Central memory CD4-positive, alpha-beta T cell (primary cell): ENCODE measurements at places on chromosomes 2 and 18.

DNA sequence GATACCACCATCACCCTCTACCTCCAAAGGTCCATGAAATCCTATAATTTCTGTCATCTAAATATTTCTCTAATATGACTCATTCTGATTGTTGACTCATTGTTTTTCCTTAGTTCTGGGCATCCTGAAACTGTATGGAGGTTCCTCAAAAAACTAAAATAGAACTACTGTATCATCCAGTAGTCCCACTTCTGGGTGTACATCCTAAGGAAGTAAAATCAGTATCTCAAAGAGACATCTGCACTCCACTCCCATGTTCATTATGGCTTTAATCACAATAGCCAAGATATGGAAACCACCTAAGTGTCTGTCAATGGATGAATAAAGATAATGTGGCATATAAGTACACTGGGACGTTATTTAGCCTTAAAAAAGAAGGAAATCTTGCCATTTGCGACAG, 125.8 kb upstream of the MYO3B start:
- no peak for DNase-seq

GRCh38 chr2:85760371-85760770, 6.6 kb downstream of the ATOH8 start:
- DNase-seq, result no peak

- DNase-seq, result no peak
Observed at GRCh38 chr18:54776282-54776977, 51.8 kb upstream of the RAB27B start.

DNA sequence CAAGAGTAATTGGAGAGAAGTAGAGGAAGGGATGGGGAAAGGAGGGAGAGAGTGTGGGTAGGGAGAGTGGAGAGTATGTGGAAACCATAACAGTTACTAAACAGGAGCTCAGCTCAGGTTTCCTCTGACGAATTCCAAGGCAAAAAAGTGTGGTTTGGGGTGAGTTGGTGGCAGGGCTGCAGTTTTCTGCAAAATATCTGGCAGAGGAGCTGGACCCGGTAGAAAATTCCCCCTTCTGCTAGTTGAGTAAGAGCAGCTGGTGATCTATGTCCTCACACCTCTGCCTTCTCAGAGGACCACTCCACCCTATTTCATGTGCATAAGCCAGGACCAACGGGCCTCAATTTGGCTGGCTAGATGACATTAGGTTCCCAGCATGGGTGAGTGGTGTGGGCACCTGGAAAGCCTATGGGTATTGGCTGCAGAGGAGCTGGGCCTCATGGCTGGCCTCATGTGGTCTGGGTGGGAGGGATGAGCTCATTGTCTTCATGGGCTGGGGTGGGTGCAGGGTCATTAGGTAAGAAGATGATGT, 13.2 kb downstream of the NRP2 start:
- no peak for DNase-seq

DNA sequence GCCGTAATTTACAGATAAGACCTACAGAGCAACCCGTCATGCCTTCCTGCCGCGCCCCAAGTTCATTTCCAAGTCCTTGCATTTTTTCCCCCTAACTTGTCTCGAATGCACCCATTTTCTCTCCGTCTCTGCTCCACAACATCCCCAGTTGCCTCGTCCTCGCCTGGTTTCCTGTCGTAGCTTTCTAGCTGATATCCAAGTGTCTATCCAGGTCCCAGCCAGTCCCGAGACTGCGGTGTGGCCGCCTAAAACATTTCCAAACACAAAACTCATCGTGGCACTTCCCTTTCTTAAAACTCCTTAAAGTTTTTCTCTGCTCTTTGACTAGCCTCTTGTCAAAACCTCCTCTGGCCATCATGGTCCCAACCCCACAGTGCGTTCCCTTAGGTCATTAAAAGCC, 1.2 kb upstream of the BARD1 start:
- no peak for DNase-seq

DNA sequence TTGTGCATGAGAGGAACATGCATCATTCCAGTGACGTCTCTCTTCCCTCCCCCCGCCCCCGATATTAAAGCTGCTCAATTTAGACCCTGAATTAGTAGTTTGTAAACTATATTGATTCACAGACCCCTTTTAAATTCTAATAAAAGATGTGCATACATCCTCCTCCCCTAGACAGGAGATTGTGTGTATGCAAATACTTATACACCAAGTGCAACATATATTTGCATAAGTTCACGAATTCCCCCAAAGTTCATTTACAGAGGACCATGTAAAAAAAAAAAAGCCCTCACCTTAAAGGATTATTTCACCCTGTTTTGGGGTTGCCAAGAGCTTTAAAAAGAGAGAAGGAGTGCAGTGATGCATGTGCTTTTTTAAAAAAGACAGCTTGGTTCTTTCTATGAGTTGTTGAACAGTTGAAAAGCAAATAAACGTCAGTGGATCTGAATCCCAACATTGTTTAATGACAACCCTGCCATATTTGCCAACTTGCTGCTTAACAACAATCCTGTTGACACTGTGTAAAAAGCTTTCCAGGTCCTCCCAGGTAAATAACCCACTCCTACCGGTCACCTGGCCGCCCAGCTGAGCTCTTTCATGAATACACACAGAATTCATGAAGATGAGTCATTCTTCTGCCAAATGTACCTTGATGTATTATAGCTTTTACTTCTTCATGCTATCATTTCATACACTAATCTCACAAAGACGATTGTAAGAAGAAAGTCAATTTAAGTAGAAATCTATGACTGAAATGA, 211.5 kb downstream of the IKZF2 start:
- no peak for DNase-seq

- DNase-seq, result no peak
Observed at GRCh38 chr2:171253900-171254650, 93.4 kb upstream of the TLK1 start.

DNA sequence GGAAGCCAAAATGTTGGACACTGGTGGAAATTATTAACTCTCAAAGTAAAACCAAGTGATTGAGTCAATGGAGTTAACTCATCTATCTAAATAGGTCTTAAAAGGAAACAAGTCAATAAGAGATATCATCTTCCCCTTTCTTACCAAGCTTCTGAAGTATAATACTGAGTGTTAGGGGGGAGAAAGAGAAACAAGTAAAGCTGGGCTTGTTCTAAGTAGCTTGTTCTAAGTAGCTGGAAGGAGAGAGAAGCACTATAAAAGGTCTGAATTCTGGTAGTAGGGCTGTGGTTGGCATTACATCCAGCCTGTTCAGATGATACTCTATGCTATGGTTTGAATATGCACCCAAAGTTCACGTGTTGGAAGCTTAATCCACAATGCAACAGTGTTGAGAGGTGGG, 26.8 kb downstream of the YES1 start:
- no peak for DNase-seq

DNA sequence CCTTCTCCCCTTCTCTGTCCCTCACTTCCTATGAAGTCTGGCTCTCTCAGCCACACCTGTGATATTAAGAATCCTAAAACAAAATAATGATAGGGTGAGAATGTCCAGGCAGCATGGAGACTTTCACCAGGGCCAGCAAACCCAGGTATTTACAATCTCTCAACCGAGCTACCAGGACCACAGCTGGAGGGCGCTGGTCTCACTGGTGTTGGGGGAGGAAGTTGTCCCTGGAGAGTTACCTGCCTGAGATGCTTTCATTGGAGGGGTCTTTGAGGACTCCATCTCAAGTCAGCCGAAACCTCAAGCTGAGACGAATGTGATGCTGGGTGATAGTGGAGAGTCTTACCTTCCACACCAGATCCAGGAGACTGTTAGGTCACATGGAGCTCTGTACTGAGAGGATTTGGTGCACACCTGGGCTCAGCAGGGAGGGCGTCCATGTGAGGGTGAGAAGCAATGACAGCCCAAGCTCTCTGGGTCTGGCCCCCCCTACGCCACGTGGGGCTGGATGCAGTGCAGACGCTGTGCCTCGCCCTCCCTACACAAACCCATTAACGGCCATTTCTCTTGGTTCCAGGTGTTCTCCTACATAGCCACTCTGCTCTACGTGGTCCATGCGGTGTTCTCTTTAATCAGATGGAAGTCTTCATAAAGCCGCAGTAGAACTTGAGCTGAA, 27.4 kb downstream of the MAL start:
- no peak for DNase-seq

DNA sequence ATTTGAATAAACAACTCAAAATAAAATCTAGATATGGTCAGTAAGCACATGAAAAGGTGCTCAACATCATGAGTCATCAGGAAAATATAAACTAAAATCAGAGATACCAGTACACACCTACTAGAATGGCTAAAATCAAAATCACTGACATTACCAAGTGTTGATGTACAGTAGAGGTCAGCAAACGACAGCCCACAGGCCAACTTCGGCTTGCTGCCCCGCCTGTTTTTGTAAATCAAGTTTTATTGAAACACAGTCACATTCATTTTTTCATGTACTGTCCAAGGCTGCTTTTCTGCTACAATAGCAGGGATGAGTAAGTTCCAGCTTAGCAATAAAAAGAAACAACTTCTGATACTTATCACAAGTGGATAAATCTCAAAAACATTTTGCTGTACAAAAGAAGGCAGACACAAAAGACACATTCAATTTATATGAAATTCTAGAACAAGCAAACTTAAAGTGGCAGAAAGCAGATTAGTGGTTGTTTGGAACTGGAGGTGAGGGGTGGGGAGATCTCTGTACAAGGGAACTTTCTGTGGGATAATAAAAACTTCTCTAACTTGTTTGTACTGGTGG, 32.1 kb downstream of the TRAK2 start:
- DNase-seq, result no peak

DNA sequence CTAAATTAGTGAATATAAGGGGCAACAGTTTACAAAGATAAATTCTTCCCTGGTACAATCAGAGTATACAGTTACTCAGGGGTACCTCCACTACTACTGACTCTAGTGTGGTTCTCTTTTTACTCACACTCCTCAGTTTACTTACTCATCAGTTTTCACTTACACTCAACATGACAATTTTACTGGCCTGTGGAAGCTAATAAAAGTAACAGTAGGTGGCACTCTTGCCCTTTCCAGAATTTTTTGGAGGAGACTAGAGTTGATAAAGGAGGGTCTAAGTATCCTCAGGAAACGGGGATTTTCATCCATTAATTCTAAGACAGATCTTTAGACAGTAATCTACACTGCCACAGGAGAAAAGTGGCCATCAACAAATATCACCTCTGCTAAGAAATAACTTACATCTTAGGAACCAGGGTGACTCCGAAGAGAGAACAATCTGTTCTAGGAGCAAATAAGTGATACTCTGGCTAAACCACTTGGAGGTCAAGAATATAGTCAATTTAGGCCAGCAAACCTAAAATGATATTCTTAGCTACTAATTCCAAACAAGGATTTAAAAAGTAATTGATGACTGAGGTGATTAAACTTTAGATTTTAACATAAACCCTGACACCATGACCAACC, 61.3 kb downstream of the ATL2 start:
- peak; percentile 23 for DNase-seq

GRCh38 chr2:138997346-138997745, 217.2 kb upstream of the NXPH2 start:
- DNase-seq, result no peak

DNA sequence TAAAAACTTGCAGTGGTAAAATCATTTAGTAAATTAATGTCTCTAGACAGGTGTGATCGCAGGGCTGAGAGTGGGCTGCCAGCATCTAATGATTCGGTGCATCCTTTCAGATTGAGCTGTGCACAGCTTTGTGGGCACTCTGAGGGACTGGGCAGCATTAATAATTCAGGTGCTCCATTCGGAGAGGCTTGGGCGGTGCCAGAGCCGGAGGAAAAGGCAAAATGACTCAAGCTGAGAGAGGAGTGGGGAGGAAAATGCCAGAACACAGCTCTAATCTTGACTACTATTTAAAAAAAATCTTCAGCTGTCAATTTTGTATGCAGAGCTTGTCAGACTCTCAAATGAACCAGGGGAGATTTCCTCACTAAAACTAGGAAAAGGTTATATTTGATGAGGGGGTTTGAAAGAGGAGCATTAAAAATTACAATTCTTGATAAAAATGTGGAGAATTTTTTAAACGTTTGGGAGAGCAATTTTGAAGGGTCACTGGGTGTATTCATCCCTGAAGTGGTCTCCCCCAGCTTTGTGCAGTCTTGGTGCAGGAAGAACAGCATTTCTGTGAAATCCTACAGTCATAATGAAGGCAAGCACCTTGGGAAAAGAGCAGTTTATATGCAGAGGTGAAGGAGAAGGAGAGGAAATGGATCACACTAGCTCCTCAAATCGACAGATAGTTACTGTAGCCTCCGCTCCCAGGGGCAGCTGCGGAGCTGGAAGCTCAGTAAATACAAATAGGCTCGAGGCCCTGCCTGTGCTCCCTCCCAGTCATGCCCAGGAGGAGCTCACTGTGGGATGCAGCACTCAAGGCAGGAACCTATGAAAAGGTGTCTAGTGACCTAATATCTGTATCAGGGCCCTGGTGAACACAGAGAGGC, 535.4 kb upstream of the RAB6C start:
- DNase-seq, result no peak

DNA sequence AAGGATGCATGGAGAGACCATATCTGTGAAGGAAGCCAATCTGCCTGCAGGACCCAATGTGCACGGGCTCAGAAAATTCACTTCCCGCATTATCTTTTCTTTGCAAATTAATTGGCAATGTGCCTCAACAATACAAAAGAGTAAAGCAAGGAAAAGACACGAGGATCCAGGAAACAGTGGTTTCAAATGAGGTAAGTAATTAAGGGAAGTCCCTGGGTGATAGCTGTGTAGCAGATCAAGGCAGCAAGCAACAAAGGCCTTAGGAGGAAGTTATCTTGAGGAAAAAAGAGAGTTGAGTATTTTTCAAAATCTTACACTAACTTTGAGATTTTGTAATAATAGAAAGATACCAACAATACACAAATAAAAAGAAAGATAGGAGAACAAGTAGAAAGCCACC, 44.3 kb upstream of the TGIF1 start:
- no peak for DNase-seq

DNA sequence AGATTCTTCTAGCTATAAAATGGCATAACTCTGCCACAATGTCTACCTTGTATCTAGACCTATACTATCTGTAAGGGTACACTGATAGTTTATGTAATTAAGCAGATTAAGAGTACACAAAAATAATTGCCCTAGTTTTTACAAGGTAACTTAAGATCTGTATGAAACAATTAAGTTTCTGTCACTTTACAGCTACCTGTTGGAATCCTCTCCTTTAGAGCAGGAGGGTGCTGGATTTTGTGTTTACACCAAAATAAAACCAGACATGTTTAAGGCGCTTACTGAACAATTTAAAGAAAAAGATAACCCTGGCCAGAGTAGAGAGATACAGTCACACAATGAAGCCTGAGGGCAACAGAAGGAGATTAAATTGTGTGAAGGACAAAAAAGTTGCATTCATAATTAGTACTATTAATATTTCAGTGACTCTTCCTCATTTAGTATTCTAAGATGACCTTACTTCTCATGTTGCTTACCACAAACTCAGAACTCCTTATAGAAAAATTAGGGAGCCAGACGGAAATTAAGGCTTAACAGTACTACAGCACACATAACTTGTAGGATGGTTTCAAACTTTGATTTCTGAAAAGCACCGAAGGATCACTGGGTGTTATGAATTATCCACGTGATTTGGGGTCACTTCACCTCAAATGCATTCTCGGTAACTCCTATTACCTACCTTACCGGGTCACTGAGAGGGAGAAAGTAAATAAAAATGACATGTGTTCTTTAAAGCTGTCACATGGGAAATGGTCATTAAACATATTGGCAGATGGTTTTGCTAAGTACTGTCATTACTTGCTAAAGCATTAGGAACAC, 1.0 kb downstream of the DARS1 start:
- DNase-seq, result no peak
